ENCODE measurements at places on chromosomes 16 and 17. TPM values are rescaled to one million over a fixed set of nuclear protein-coding genes. Genes with fewer than 3 reads are reported as not detected.

Gene FA2H
- not detected for total RNA-seq

Gene DLG4
- total RNA-seq: 7.6 TPM

Gene ODF4
- total RNA-seq: not detected

Gene WFDC1
- not detected for total RNA-seq

Gene RTN4RL1
- total RNA-seq: 2.9 TPM

Gene ZPBP2
- total RNA-seq: not detected

Gene KCNH4
- total RNA-seq: not detected

Gene GLYR1
- 67.3 TPM for total RNA-seq

Gene RABEP1
- 49.5 TPM for total RNA-seq

Gene GGA2
- total RNA-seq: 22.2 TPM

Gene PLK1
- 50.7 TPM for total RNA-seq

Gene NOXO1
- 1.1 TPM for total RNA-seq

Gene CCL7
- not detected for total RNA-seq
